H54 (cell line): ENCODE measurements at places on chromosomes 7 and 10.

DNA sequence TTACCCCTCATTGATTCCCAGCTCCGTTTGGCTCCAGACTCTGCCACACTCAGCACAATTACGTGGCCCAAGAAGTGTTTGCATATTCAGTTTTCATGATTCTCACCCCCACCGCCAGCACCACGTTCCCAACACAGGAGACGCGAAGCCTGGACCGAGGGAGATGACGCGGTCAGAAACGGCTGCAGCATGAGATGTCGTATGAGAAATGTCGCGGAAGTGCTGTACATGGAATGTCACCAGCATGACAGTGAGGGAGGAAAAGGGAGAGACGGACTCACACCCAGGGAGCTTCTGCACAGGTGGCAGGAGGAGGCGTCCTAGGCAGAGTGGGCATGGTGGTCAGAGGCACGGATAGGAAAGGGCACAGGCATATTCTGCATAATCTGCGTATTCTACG, 188.3 kb downstream of the WDR37 start:
- DNase-seq, result no peak

DNA sequence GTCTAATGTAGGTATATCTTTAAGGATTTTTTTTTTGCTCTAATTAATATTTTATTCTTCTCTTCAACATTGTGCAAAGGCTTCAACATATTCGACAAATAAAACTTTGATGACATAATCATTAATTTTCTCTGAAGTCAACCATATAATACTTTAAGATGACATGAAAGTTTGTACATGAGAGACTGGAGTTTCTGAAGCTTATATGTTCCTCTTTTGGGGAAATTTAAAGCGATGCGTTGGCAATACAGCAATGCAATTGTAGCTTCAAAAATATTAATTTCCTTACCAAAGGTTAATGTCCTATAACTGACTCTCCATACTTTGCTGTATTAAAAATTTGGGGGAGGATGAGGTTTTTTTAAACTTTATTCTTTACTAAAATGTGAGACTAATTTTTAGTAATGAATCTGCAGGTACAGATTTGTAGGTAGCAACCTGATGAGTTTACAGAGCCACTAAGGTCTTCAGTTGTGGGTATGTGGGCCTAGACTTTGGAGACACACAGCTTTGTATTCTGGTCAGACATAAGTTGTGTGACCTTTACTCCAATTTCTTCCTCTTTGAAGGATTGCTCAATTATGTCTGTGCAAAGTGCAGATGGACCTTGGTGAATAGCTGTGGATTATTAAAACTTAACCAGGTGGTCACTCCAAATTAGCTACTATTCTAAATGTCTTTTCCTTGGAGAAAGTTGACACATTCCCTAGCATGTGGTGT, 18.0 kb upstream of the LIPA start:
- no peak for DNase-seq

DNA sequence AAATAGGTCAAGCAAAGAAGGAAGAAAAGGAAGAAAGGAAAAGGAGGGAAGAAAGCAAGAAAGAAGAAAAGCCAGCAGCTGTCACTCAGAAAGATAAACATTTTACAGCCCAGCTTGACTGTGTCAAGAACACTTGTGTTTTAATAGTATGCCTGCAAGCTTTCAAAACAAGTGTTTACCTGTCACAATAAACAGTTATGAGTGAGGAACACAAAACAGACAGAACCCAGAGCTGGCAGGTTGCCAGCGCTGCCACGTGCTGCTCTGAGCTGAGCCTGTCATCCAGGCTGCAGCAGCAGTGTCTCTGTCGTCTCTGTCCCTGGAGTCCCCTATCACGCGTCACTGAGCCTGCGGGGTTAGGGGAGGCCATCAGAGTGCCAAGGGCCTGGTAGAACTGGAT, 827.6 kb upstream of the AUTS2 start:
- no peak for DNase-seq

DNA sequence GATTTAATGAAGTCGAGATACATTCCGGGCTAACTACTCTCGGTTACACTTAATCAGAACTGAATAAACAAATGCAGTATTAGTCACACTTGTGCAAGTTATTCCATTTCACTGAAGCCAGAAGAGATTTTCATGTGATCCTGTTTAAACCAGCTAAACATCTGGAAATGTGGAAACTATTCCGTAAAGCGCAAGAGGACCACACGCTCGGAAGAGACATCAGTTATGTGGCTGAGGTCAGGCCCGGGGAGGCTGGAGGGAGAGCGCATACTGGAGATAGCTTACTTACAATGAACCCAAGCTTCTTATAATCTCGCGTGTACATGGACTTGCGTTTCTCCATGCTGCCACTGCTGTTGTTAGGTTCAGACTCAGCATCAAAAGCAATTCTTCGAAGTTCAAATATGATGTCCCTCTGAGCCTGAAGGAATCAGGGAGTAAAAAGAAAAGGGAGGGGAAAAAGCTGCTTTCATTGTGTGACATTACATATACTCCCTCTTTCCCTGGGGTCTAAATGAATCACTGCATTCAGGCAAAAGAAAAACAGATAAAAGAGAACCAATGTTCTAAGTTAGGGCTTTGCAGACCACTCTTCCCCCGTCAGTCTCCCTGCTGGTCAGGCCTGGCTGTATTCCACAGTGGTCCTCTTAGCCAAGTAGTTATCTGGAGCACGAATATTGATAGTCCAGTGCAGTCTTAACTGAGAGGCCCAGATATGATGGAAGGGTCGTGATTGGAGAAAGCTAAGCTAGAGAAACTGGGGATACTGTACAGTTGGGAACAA, 237.4 kb downstream of the ELMO1 start:
- no peak for DNase-seq

DNA sequence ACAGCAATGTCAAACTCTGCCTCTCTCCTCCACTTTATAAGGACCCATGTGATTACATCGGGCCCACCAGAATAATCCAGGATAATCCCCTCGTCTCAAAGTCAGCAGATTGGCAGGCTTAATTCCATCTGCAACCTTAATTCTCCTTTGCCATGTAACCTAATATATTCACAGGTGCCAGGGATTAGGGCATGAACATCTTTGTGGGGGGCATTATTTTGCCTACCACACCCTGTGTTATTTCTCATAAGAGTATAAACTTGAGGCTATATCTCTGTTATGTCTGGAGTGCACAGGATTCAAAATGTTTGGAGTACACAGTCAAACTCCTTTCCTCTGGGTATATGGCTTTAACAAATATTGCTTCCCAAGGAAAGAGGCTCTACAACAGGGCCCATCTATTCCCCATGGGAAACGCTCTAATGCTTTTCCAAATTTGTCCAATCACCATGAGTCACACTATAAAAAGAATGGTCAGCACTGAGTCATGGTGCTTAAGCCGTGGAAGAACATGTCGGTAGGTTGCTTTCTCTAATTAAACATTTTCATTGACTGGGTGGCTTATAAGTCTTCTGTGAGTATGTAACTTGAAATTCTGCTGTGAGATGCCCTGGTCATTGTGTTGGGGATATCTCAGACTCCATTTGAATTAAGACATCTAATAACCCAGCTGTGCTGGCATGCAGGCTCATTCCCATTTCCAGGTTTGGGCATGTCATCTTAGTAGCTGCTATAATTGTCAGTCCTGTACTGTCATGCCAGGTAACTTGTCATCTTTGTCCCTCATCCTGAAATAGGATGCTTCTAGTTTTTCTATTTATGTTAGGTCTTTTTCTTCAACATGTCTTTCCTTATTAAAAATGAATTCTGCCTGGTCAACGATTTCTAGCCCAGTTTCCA, 11.5 kb upstream of the AKR1B10 start:
- DNase-seq, result peak; percentile 42

DNA sequence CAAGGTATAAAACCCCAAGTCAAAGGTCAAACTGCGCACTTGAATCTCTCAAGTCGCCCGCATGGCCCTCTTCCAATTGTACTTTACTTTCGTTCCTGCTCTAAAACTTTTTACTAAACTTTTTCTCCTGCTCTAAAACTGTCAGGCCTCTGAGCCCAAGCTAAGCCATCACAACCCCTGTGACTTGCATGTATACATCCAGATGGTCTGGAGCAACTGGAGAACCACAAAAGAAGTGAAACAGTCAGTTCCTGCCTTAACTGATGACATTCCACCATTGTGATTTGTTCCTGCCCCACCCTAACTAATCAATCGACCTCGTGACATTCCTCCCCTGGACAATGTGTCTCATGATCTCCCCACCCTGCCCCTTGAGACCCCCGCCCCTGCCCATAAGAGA, 35.6 kb upstream of the PIK3CG start:
- DNase-seq, result no peak
